ENCODE measurements at places on chromosomes 6 and 20.

- no peak for DNase-seq
Observed at GRCh38 chr6:156916130-156916801, 139.1 kb downstream of the ARID1B start.

DNA sequence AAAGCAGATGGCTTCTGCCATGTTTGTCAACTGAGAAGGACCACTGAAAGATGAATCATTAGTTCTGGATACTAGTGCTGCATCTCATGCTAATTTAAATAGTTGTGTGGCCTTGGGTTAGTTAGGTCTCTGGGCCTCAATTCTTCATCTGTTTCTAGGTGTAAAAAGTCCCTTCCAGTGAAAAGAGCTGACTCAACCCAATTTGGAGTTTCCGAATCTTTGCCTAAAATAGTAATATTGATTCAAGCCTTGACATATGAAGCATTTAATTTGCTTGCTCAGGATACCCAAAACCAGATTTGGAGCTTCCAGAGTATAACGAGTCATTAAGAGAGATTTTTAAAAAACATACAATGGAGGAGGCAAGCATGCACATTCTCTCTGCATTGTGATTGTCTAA, 163.9 kb downstream of the LMBRD1 start:
- no peak for DNase-seq

DNA sequence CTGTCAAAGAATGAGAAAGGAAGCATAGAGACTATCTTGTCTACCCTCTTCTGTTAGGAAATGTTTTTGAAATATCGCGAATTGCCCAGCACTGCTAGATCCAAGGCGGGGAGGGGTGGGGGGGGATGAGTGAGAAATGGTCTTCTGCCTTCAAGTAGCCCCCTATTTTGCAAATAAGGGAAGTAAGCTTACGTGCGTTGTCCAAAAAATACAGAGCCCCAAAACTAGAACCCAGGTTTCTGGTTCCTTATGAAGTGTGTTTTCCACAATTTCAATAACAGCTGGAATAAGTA, 923 bp upstream of the ILRUN start:
- DNase-seq: no peak

GRCh38 chr6:119255492-119255891, 94.1 kb downstream of the MAN1A1 start:
- DNase-seq: peak; percentile 65

DNA sequence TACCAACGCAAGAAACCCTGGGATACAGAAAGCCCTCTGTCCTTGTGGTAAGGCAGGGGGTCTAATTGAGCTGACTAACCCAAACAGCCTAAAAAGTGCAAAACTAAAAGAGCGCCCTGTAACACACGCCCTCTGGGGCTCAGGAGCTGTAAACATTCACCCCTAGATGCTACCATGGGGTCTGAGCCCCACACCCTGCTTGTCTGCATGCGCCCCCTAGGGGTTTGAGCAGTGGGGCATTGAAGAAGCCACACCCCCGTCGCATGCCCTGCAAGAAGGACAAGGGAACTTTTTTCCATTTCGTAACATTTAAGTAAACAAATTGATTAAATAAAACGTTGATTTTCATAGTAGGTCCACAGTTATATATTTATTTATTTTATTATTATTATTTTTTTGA, 616.9 kb upstream of the MAN1A1 start:
- no peak for DNase-seq

GRCh38 chr6:156474507-156475120, 302.6 kb upstream of the ARID1B start:
- DNase-seq: no peak

GRCh38 chr6:29655658-29656057, 1.2 kb upstream of the MOG start:
- no peak for DNase-seq

GRCh38 chr20:41177636-41178035, 40.3 kb downstream of the PLCG1 start:
- DNase-seq: peak; percentile 81

DNA sequence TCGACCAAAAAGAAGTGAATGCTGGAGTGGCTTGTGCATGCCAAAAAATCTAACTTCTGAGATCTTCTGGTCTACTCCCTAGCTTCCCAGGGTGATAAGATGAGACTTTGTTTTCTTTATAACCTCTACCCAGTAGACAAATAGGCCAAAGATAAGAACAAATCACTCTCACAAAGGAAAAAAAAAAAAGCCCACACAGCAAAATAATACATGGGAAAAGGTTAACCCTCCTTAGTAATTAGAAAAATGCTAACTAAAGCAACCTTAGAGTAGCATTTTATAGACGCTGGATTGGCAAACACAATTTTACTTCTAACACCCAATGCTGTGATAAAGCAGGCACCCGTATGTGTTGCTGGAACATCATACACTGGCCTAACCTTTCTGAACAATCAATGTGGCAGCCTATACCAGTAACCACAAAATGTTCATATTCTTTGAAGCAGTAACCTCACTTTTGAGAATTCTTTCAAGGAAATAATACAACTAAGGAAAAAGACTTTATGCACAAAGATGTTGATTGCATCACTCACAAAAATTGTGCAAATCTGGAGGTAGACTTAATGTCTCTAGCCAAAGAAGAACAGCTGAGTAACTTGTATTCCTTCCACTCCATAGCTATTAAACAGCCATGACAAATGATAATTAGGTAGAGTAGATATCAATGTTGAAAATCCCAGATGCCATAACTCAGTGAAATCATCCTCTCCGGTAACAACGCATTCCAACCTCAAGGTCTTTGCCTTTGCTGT, 116.3 kb upstream of the QKI start:
- DNase-seq: no peak
